ENCODE measurements at places on chromosomes 1 and 21.

GRCh38 chr1:243841507-243841906, 8.5 kb downstream of the AKT3 start:
- DNase-seq = no peak

- no peak for DNase-seq
These were observed 1.1 kb upstream of the AKIRIN1 start for GRCh38 chr1:38989979-38990378.

GRCh38 chr1:96234299-96234698, 487.3 kb upstream of the PTBP2 start:
- DNase-seq = no peak

DNA sequence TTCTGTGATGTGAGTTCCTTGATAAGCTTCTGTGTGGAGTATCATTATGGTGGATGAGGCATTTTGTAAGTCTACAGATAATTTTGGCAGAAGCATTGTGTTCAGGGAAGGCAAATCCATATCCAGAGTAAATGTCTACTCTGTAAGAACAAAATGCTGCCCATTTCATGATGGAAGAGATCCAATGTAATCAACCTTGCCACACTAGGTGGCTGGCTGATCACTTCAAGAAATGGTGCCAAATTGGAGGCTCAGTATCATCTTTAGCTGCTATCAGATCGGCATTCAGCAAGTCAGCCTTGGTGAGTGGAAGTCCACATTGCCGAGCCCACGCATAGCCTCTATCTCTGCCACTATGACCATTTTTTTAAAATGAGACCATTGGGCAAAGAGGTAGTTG, 565.8 kb upstream of the USP24 start:
- DNase-seq = no peak

DNA sequence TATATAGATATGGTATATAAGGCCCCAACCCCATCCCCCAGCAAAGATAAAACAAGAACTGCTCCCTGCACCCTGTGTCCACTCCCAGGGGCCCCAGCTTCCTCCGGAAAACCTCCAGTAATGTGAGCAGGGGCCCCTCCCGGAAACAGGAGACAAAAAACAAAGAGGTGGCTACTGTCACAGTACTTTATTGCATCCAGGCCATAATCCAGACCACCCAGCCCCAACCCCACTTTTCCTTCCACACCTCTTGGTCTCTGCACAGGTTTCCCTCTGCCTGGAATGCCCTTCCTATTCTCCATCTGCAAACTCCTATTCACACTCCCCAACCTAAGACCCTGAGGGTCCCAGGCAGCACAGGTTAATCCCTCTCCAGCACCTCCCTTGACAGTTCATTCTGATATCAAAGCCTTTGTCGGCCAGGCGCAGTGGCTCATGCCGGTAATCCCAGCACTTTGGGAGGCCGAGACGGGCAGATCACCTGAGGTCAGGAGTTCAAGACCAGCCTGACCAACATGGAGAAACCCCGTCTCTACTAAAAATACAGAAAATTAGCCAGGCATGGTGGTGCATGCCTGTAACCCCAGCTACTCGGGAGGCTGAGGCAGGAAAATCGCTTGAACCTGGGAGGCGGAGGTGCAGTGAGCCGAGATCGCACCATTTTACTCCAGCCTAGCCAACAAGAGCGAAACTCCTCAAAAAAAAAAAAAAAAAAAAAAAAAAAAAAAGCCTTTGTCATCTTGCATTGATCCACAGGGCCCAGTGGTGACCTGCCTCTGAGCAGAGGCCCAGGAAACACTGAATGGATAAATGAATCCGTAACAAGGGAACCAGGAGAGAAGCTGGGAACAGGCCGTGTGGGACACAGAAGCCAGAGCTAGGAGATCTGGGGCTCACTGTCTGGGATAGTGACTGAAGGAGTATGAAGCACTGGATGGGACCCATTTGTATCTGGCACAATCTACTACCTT, 2.3 kb upstream of the AUNIP start:
- no peak for DNase-seq

Data from activated T-cell treated with anti-CD3 and anti-CD28 coated beads for 1 hour (primary cell).